ENCODE measurements at places on chromosomes 7 and 10. TPM values are rescaled to one million over a fixed set of nuclear protein-coding genes. Genes with fewer than 3 reads are reported as not detected.

GRCh38 chr10:80498833-80499741 is 38.6 kb upstream of the SH2D4B start:
- peak; percentile 97 for DNase-seq

DNA sequence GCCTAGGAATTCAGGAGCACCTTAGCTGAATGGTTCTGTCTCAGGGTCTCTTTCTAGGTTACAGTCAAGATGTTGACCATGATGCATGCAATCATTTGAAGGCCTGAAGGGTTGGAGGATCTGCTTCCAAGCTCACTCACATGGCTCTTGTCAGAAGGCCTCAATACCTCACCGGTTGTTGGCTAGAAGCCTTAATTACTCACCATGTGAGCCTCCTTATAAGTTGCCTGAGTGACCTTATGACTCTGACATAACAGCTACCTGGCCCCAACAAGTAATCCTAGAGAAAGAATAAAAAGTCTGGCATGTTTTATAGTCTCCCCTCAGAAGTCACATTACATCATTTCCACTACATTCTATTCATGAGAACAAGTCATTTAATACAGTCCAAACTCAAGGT is 3.4 kb upstream of the C1GALT1 start:
- DNase-seq: no peak

GRCh38 chr10:63866747-63867140 is 345.5 kb downstream of the REEP3 start:
- DNase-seq: no peak

GRCh38 chr7:92002720-92003119 is 62.1 kb downstream of the AKAP9 start:
- no peak for DNase-seq

ANKRD61 gene
- total RNA-seq: not detected

DNA sequence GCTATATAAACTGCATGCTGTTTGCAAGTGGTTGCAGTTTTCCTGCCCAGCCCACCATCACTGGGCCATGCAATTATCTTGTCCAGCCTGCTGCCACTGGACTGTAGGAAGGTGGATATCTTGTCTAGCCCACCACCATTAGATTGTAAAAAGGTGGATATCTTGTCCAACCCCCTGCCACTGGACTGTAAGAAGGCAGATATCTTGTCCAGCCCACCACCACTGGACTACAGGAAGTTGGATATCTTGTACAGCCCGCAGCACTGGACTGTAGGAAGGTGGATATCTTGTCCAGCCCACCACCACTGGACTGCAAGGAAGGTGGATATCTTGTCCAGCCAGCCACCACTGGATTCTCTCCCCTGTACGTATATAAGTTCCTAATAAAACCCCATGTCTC is 69.8 kb downstream of the SKAP2 start:
- no peak for DNase-seq

- DNase-seq: no peak
Observed at GRCh38 chr7:66157060-66157459, 42.4 kb downstream of the CRCP start.

DNA sequence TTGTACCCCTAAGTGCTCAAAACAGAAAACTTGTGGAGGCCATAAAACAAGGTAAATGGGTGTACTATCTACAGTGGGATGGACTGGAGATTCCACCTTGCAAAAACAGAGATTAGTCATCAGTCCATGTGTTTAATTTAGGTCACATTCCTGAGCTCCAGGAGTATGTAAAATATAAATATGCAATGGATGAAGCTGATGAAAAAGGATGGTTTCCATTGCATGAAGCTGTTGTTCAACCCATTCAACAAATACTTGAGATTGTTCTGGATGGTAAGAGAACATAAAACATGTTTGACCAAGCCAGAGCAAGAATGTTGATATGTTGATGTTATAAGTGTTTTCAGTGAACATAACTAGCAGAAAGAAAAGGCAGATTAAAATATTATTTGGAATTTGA is 14.6 kb downstream of the ASB15 start:
- no peak for DNase-seq
